ENCODE measurements at places on chromosomes 13 and 19.

DNA sequence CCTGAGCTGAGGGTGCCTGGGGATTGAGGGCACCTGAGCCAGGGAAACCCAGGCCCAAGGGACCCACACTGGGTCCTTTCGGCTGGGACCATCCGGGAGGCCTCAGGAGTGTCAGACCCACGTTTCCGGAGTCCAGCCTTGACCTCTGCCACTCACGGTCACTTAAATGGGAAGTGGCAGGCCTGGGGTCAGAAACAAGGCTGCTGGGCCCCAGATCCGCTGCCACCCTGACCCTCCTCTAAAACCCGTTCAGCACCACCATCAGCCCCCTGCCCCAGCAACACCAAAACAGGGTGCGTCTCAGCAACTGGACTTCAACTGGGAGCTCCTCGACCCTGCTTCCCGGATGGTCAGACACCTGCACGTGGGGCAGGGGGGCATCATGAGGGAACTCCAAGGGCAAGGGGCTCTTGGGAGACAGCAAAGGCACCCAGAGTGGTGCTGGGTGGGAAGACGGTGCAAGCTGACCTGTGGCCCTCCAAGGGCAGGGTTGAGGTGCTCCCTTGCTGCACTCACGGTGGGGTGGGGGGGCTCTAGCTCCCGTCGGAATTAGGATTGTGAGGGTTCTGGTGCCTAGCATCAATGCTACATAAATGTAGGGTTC lies 1.2 kb upstream of the PLPP2 start:
- H3K36me3 ChIP-seq, result no peaks in the 10 kb centered on the region
- peaks cover 14% of the 10 kb centered on the region for H3K4me1 ChIP-seq
- DNase-seq, result no peak
- no peaks in the 10 kb centered on the region for H3K27me3 ChIP-seq
- no peak overlapping the region for H3K4me3 ChIP-seq

DNA sequence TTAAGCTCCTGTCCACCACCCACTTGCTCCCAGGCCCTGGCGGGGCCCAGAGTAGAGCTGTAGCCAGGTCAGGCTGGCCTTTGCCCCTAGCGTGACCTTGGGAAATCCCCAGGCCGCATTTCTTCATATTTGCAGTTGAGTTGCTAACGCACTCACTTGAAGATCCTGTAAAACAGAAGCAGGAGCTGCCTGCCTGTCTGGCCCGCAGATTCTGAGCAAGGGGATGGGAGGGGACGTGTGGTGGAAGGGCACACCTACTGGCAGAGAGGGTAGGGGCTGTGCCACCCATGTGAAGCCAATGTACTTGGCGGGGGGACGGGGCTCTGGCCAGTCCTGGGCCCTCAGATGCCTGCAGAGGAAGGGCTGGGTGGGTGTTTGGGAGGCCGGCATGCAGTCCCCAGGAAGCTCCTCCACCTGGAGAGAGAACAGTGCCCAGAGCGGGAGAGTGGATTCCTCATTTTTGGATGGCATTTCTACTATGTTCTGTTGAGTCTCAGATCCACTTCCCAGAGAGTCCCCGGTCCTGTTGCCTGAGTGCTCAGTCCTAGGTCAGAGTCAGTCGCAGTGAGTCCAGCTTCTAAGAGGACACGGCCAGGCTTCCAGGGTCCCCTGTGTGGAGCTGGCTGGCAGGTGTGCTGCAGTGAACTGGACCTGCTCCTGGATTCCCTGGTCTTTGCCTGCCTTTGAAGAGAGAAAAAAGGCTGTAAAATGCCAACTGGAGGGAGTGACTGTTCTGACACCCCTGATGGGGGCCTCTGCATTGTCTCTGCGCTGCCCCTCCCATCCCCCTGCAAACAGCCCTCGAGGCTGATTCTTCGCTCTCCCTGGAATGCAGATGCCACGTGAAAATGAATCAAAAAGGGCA lies 62.9 kb downstream of the GGACT start:
- H3K4me1 ChIP-seq, result no peaks in the 10 kb centered on the region
- no peak overlapping the region for H3K27ac ChIP-seq
- no peaks in the 10 kb centered on the region for H3K36me3 ChIP-seq
- H3K4me3 ChIP-seq, result no peak overlapping the region
- no peak for DNase-seq
- no peaks in the 10 kb centered on the region for H3K27me3 ChIP-seq

- H3K4me3 ChIP-seq, result no peak overlapping the region
- H3K27ac ChIP-seq, result no peak overlapping the region
- no peaks in the 10 kb centered on the region for H3K27me3 ChIP-seq
These were observed 89.2 kb downstream of the CACNA1A start for GRCh38 chr19:13417054-13417453.

- H3K27ac ChIP-seq, result no peak overlapping the region
- no peaks in the 10 kb centered on the region for H3K4me1 ChIP-seq
- peaks cover 5% of the 10 kb centered on the region for H3K36me3 ChIP-seq
- H3K4me3 ChIP-seq, result no peak overlapping the region
- DNase-seq, result no peak
These were observed 20.7 kb downstream of the AKT2 start for GRCh38 chr19:40264314-40265054.

GRCh38 chr13:99103536-99103935 lies 97.1 kb upstream of the UBAC2 start:
- no peak overlapping the region for H3K27ac ChIP-seq
- no peak for DNase-seq
- H3K27me3 ChIP-seq, result no peaks in the 10 kb centered on the region
- H3K36me3 ChIP-seq, result no peaks in the 10 kb centered on the region

DNA sequence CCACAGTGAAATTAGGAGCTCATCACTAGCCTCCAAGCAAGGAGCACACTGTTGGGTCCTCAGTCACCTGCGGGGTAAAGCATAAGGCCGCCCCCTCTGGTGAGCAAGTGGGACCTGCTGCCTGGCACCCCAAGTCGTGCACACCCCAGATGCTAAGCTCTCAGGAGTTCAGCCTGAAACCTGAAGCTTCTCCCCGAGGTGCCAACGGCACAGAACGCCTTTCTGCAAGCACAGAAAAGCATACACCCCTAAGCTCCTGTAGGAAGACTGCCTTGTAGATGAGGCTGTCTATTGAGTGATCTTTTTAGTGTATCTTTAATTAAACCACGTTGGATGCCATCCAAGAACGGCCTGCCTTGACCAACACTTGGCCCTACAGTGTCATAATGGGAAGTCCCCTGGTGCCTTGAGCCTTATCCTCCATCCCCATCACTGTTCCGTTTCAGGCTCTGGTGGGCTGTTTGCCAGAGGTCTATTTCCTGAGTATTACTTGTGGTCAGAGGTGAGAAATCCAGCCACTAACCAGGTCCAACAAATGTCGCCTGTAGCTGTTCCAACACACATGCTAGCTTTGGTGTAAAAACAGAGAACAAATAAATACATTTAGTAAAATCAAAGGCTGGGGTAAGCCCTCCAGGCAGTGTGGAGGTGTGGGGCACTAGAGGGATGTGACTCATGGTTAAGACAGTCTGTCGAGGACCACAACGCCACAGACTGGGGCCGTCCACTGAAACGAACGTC lies 44.8 kb downstream of the C13orf42 start:
- H3K36me3 ChIP-seq, result no peaks in the 10 kb centered on the region
- H3K4me3 ChIP-seq, result no peak overlapping the region
- peaks cover 2% of the 10 kb centered on the region for H3K4me1 ChIP-seq
- no peak for DNase-seq

DNA sequence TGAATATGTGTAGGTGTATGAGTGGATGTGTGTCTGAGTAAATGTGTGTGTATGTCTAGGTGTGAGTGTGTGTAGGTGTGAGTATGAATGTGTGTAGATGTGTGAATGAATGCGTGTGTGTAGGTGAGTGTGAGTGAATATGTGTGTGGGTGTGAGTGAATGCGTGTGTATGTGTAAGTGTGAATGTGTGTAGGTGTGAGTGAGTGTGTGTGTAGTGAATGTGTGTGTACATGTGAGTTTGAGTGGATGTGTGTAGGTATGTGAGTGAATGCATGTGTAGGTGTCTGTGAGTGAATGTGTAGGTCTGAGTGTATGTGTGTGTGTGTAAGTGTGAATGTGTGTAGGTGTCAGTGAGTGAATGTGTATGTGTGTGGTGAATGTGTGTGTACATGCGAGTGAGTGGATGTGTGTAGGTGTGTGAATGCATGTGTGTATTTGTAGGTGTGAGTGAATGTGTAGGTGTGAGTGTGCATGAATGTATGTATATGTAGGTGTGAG lies 201.0 kb upstream of the ZNF536 start:
- no peaks in the 10 kb centered on the region for H3K36me3 ChIP-seq
- no peak overlapping the region for H3K27ac ChIP-seq
- DNase-seq, result no peak
- peaks cover 7% of the 10 kb centered on the region for H3K27me3 ChIP-seq
- H3K4me1 ChIP-seq, result no peaks in the 10 kb centered on the region
- H3K4me3 ChIP-seq, result no peak overlapping the region
